ENCODE measurements at places on chromosomes 1 and 21. TPM values are rescaled to one million over a fixed set of nuclear protein-coding genes. Genes with fewer than 3 reads are reported as not detected.

Gene PRKAA2
- total RNA-seq: not detected

Gene SPRR3
- not detected for total RNA-seq

Gene LRRC41
- total RNA-seq: 40.3 TPM

Gene C1orf146
- total RNA-seq: not detected

Gene ANGPTL1
- not detected for total RNA-seq

Gene CNR2
- 0.20 TPM for total RNA-seq

Gene FAM151A
- not detected for total RNA-seq

Gene LMOD1
- total RNA-seq: not detected

GRCh38 chr1:181222972-181223505 lies 134.5 kb downstream of the IER5 start:
- H3K27me3 ChIP-seq: peaks cover 7% of the 10 kb centered on the region
- no peak overlapping the region for H3K27ac ChIP-seq
- H3K36me3 ChIP-seq: no peaks in the 10 kb centered on the region
- no peak overlapping the region for H3K4me3 ChIP-seq

DNA sequence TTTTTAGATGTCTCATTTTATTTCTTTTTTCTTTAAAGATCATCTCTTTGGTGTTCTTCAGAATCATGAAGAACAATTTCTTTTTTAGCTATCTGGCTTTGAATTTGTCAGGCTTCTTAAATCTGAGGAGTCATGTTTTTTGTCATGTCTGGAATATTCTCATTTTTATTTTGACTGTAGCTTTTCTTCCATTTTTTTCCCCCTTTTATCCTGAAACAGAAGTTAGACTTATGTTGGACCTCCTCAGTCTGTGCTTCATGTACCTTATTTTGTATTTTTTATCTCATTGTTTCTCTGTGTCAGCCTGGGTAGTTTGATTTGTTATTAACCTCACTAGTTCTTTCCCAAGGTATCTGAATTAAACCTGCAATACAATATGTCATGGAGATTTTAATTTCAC lies 319.2 kb upstream of the ADGRL4 start:
- no peak for DNase-seq
- no peak overlapping the region for H3K27ac ChIP-seq
- no peak overlapping the region for H3K4me3 ChIP-seq
- no peaks in the 10 kb centered on the region for H3K36me3 ChIP-seq

GRCh38 chr1:197972406-197972805 lies 55.2 kb downstream of the LHX9 start:
- no peaks in the 10 kb centered on the region for H3K4me1 ChIP-seq
- H3K4me3 ChIP-seq: no peak overlapping the region
- no peak overlapping the region for H3K27ac ChIP-seq
- no peak for DNase-seq

DNA sequence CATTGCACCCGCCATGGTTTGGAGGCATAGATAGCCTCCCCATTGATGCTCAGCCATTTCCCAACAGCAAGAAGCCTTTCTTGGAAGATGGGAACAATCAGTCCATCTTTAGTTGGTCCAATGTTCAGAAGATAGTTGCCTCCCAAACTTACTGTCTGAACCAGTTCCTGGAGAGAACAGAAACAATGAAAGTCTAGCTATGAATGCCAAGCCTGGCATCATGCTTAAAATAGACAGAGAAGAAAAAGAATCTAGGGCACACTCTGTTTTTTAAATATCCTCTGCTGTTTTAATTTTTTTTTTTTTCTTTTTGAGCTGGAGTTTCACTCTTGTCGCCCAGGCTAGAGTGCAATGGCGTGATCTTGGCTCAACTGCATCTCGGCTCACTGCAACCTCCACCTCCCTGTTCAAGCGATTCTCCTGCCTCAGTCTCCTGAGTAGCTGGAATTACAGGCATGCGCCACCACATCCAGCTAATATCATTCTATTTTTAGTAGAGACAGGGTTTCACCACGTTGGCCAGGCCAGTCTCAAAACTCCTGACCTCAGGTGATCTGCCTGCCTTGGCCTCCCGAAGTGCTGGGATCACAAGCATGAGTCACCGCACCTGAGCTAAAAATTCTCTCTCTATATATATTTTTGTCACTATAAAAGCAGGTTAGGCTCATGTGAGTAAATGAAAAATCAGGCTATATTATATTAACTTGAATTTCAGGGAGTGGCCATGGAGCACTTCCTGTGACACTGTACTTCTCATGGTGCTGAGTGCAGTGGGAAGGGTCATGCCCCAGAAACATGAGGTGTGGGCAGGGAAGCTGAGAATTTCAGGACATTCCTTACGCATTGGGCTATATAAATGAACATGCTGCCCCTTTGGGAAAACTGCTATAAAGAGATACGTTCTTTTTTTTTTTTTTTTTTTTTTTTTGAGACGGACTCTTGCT lies 19.1 kb downstream of the FUCA1 start:
- H3K4me3 ChIP-seq: no peak overlapping the region
- DNase-seq: no peak
- H3K4me1 ChIP-seq: no peaks in the 10 kb centered on the region
- peaks cover 21% of the 10 kb centered on the region for H3K36me3 ChIP-seq

- H3K27me3 ChIP-seq: no peaks in the 10 kb centered on the region
- H3K4me1 ChIP-seq: peaks cover 17% of the 10 kb centered on the region
- H3K4me3 ChIP-seq: no peak overlapping the region
- no peak overlapping the region for H3K27ac ChIP-seq
These were observed 43.9 kb downstream of the ABCG1 start for GRCh38 chr21:42262831-42263231.

DNA sequence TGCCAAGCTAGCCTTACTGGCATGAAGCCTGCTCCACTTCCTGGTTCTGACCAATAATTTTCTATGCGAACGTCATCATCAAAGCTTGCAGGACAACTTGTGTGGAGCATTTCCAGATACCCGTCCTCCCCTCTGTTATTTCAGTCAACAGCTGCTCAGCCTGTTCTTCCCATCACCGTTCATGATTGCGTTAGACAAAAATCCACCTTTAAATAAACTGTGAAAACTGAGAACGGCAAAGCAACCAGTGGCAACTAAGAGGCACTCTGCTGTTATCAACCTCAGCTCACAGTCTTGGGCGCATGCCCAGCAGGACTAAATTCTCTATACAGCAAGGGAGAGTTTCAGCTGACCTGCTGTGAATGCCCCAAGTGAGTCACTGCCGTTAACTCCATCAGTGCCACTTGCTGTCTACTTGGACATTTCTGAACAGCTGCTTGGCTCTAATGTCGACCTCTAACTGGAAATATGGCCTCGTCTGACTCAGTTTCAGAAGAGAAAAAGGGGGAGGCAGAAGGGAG lies 207.4 kb upstream of the RUNX1 start:
- H3K4me3 ChIP-seq: no peak overlapping the region
- no peaks in the 10 kb centered on the region for H3K4me1 ChIP-seq
- H3K27ac ChIP-seq: no peak overlapping the region
- DNase-seq: no peak
- H3K27me3 ChIP-seq: no peaks in the 10 kb centered on the region

DNA sequence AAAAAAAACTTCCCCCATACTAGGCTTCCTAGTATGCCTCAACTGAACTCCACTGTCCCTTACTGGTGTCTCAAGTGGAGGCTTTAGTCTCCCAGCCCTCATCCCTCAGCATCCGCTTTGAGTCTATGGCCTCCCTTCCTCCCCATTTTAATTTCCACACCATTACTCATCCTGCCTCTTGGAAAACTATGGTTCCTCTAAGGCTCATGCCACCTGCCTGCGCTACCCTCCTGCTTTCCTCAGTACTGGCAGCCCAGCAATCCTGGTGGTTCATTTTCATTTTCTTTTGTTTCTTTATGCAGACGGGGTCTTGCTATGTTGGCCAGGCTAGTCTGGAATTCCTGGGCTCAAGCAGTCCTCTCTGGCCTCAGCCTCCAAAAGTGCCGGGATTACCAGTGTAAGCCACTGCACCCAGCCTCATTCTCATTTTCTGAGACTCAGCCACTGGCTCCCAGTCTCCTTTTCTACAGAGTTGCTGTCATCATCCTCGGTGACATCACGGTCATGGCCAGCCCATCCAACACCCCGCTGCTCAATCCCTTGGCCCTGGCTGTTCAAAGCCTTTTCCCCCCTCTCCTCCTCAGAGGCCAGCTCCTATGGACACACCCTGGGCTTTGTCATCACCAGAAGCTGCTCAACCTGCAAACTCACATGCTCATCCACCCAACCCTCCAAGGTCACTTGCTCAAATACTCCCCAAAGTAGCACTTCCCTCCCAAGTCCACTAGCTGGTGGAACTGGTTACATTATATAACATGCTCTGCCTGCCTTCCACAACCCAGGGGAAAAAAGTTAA lies 2.3 kb upstream of the PMVK start:
- no peak for DNase-seq
- H3K27me3 ChIP-seq: no peaks in the 10 kb centered on the region
- H3K4me1 ChIP-seq: peaks cover 66% of the 10 kb centered on the region
- H3K27ac ChIP-seq: no peak overlapping the region
- H3K36me3 ChIP-seq: no peaks in the 10 kb centered on the region

- no peaks in the 10 kb centered on the region for H3K27me3 ChIP-seq
- no peak overlapping the region for H3K27ac ChIP-seq
- no peak overlapping the region for H3K4me3 ChIP-seq
- H3K36me3 ChIP-seq: no peaks in the 10 kb centered on the region
These were observed 61.4 kb downstream of the OLFML2B start for GRCh38 chr1:161962091-161962887.

DNA sequence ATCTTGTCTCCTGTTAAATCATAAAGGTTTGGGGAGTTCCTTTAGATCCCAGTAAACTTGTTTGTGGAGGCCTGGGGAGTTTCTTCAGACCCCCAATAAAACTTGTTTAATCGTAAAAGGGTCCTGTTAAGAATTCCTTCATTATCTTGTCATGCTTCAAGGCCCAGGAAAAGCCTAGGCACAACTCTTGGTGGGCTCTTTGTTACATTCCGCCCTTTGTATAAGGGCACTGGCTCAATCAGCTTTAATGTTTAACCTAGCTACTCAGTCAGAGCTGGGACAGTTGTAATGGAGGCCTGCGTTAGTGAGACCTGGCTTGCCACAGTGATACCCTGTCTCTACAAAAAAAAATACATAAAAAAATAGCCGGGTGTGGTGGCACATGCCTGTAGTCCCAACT lies 77.2 kb downstream of the MPZL1 start:
- H3K27me3 ChIP-seq: no peaks in the 10 kb centered on the region
- no peaks in the 10 kb centered on the region for H3K36me3 ChIP-seq
- H3K27ac ChIP-seq: no peak overlapping the region
- H3K4me3 ChIP-seq: no peak overlapping the region
- DNase-seq: no peak

- H3K27ac ChIP-seq: no peak overlapping the region
- no peak for DNase-seq
- no peaks in the 10 kb centered on the region for H3K27me3 ChIP-seq
- no peak overlapping the region for H3K4me3 ChIP-seq
- peaks cover 25% of the 10 kb centered on the region for H3K4me1 ChIP-seq
These were observed 8.0 kb downstream of the STX6 start for GRCh38 chr1:181014477-181015250.

- no peaks in the 10 kb centered on the region for H3K4me1 ChIP-seq
- no peak for DNase-seq
- no peak overlapping the region for H3K27ac ChIP-seq
- H3K27me3 ChIP-seq: peaks cover 47% of the 10 kb centered on the region
These were observed 71.0 kb downstream of the FOXD2 start for GRCh38 chr1:47508702-47509431.

DNA sequence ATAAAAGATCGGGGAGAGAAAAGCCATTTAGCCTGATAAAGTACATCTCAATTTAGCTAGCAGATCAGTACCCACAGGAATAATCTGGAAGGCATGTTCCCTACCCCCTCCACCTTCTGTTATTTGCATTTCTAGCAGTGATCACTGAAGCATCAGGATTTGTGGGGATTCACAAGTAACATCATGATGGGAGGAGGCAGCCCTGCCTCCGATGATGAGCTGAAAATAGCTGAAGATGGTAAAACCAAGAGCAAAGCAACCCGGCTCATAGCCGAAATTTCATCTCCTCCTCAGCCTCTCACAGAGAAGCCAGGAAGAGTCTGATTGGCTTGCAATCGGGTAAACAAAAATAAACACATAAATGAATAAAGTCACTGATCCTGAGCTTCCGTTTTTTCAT lies 2.4 kb downstream of the CCSAP start:
- no peak for DNase-seq
- H3K36me3 ChIP-seq: no peaks in the 10 kb centered on the region
- no peaks in the 10 kb centered on the region for H3K27me3 ChIP-seq
- H3K4me3 ChIP-seq: peak overlapping the region; percentile 27
- no peak overlapping the region for H3K27ac ChIP-seq

Data from CD8-positive, alpha-beta memory T cell (primary cell).